ENCODE measurements at places on chromosomes 7 and 10.

DNA sequence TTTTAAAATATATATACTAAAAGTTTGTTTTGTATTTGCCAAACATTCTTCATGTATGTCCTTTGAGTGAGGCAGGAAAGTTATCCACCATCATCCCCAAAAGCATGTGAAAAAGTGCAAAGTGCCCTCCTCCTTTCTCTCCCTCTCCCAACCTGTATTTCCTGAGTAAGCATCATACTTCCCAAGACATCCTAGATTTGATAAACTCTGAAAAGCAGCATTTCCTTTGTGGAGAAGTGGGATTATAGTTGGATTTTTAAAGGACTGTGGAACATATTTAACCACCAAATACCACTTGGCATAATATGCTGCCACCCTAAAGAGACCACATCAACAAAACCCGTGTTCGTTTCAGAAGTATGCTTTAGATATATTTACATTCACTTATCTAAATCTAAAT is 36.9 kb downstream of the NET1 start:
- no peak for DNase-seq

- no peak for DNase-seq
Observed at GRCh38 chr10:126407831-126408230, 19.6 kb upstream of the ADAM12 start.

DNA sequence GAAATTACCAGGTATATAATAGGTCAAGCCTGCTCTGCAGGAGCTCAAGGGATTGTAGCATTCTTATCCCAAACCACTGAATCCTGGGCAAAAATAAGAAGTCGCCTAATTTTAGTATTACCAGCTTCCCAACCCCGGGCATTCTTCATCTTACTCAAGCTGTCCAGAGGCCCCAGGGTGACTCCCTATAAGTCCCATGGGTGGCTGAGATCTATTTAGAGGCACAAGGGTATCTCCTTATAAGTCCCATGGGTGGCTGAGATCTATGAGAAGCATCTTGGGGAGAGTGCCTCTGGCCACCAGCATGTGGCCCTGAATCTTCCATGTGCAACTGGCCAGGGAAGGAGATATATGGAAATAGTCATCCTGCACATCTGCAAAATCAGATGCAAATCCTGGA is 38.9 kb downstream of the PRSS2 start:
- DNase-seq, result no peak

DNA sequence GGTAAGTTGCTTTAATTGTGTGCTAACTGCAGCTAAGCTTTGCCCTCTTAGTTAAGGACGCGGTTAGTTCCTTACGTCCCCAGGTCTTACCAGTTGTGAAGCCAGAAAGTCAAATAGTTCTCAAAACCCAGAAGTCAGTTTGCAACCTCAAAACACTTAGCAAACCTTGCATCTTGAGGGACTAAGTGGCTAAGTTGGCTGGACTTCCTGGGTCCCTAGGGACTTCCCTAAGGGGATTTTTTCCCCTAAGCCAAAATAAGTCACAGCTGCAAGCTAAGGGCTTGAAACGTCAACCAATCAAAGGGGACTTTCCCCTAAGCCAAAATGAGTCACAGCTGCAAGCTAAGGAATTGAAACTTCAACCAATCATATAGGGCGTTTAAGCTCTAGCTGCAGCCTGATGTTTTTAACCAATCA is 36.2 kb upstream of the HECW1 start:
- DNase-seq, result no peak

DNA sequence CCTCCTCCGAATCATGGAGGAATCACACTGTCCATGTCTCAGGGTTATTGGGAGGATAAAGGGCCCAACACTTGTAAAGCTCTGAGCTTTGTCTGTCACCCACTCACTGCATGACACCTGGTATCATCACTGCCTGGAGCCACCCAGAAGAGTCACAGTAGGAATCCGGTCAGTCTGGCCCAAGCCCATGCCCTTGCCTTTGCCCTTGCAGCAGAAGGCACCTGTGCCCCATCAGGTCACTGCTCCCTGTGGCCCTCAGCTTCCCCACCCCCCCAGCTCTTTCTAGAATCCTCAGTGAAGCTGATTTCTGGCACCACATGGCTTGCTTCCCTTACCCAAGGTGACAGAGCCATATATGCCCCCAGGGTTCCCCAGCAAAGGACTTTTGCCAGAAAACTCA is 14.4 kb downstream of the LDB3 start:
- DNase-seq, result no peak

DNA sequence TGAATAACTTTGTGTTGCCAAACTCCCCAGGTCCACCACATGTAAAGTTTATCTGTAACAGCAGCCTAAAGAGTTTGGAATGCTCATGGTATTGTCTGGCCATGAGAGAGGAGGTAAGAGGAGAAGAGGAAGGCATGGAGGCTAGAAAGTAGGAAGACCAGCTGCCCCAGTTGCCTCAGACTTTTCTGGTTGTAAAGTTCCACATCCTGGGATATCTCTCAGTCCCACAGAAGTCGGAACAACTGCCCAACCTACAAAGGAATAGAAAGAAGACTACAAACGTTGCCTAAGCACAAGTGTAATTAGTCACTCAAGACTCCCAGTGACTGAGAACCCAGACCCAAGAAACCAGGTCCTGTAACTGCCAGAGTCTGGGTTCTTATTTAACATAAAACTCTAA is 47.3 kb downstream of the CREB3L2 start:
- DNase-seq, result no peak

DNA sequence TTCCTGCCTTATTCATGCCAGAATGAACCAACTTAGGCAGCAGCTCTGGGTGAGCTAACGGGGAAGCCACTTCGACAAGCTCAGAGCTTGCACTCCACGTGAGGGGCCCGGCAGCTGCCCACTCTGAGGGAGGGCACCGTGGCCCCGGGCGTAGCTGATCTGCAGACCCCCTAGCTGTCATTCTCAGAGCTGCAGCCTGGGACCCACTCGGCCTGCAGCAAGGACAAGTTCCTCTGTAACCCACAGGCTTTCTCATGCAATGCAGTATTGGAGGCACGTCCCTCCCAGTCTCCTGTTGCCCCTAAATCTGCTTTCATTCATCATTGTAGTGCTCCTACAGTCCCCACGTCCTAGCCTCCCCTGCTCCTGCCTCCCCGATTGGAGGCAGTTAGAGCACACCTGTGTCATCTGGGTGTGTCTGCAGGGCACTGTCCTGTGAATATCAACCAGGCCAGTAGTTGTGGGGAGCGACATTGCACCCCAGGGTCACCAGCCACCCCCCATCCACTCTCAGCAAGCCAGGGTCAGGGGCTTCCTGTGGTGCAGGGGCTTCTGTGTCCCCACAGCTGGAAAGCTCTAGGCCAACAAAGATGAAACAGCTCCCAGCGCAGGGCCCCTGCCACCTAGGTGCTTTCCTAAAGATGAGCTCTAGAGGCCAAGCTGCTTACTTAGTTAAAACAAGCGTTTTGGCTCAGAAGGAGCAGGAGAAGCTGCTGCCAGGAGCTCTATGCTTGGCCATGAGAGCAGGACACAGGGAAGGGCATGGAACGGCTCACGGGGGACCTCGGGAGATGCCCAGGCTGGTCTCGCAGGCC is 333.6 kb downstream of the ADARB2 start:
- DNase-seq, result no peak

- DNase-seq, result no peak
Observed at GRCh38 chr7:77797734-77798393, 370 bp downstream of the TMEM60 start.

- DNase-seq, result no peak
Observed at GRCh38 chr7:77266291-77266794, 66.7 kb upstream of the FGL2 start.

GRCh38 chr7:18508443-18509427 is 13.2 kb downstream of the HDAC9 start:
- DNase-seq, result no peak

DNA sequence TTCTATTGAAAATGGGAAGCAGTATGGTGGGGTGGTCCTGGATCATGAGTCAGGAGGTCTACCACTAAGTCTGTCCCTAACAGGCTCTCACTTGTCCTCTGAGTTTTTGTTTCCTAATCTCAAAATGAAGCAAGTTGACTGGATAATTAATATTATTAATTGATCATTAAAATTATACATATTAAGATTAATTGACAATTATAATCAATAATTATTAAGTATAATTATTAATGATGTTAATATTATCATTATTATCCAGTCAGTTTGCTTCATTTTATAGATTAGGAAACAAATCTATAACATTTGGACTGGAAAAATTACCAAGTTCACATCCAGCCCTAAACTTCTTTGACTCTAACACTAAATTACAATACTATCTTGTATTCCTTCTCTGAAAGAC is 174.2 kb upstream of the KMT2E start:
- DNase-seq, result no peak

DNA sequence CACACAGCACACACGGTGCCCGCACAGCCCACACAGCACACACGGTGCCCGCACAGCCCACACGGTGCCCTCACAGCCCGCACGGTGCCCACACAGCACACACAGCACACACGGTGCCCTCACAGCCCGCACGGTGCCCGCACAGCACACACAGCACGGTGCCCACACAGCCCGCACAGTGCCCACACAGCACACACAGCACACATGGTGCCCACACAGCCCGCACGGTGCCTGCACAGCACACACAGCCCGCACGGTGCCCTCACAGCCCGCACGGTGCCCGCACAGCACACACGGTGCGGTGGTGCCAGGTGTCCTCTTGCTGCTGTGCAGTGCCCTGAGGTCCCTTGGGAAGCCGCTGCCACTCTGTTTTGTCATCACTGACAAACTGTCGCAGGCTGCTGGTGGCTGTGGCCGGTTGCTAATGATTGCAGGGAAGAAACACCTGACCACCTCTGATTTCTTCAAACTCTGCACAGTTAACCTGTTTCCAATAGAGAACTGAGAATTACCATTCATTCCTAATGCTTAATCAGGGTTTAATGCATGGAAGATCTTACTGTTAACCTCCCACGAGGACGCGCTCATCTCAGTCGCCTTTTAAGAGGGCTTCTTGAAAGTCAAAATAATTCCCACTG is 66.9 kb downstream of the GLRX3 start:
- DNase-seq, result no peak

- no peak for DNase-seq
Observed at GRCh38 chr7:70033226-70033625, 435.0 kb downstream of the AUTS2 start.

DNA sequence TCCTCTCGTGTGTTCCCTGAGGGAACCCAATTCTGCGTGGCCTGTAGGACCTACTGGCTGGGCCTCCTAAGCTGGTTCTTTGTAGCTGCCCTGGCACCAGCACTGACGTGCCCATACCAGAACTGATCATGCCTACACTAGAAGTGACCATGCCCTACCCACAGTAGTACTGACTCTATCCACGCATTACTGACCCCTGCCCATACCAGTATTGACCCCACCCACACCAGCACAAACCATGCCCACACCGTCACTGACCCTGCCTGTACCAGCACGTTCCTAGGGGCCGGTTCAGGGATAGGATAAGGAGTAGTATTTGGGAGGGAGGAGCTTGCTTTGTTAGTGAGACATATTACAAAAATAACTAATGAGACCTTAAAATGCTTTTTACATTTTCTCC is 88.0 kb downstream of the DOCK1 start:
- no peak for DNase-seq

All from stimulated activated CD8-positive, alpha-beta memory T cell treated with anti-CD3 and anti-CD28 coated beads, Interleukin-7, amount 100 ng/mL, for 24 hours (primary cell).